ENCODE measurements at places on chromosomes 7 and 10.

- no peak for DNase-seq
These were observed 74.1 kb downstream of the TACC2 start for GRCh38 chr10:122062831-122063674.

DNA sequence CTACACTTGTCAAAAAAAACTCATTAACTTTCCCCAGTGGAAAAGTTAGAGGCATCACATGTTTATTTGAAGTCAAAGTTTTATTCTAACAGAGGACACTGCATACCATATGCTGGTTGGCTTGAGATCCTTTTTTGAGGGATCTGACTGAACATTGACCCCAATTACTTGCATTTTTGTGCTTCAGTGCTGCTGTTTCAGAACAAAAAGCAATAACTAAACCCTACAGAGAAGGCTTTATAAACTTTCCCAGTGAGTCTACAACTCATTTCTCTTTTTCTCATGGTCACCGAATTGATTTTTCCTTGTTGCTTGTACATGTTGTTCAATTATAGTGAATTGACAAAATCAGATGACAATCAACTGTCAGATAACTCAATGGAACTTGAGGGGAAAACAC, 69.3 kb upstream of the PHYHIPL start:
- no peak for DNase-seq

DNA sequence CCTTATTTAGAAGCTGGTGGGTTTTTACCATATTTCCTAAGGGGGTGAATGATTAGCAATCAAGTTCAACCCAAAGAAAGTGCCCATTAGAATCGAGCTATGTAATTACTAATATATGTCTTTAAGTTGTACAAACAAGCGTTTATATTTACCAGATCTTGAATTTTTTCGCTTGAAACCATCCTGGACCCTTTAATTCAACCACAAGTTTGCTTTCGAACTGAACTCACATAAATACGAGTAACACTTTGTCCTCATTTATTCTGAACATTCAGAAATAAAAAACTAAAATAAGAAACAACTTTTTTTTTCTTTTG, 1.5 kb downstream of the SRI start:
- no peak for DNase-seq

DNA sequence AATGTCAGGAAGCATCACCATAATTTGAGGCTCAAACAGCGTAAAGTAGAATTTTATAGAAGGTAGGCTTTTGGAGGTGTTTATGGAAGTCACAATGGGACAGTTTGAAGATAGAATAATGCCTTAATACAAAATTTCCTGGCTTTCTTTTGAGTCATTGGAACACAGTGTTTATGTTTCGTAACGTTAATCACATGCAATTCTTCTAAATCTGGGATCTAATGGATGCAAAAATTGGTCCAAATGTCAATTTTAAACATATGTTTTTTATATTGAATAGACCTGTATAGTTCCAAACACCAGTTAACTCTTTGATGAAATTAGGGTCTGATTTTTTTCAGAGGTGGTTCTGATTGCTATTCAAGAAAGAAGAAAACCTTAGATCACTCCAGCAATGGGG, 86.5 kb upstream of the HPS1 start:
- no peak for DNase-seq

DNA sequence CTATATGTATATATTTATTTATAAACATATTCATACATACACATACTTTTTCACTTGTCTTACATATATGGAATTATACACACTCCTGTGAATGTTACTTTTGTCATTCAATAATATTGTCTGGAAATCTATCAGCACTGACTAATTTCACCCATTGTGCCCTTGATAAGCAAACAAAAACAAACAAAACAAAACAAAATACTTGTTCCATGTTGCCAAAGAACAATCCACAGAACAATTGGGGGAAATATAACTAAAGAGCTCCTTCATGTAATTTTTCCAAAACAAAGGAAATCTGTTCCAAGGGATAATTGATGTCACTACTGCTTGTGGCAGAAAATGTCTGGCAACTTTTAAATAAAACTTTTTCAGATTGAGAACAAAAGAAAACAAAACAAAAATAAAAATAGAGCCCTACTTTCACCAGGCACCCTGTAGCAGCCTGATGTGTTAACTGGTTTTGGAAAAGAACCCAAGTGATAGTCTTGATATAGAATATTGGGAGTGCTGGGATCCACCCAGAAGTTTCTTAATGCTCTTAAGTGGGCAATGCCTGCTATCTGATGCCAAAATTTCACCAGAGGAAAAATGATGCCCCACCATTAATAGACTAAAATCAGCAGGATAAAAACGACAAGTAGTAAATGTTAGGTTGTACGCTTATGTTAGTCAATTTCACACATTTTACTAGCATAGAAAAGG, 34.0 kb upstream of the CCDC7 start:
- no peak for DNase-seq

Measured in T-helper 17 cell (primary cell).